ENCODE measurements at places on chromosomes 11 and 22. TPM values are rescaled to one million over a fixed set of nuclear protein-coding genes. Genes with fewer than 3 reads are reported as not detected.

The SERGEF gene
- 23.2 TPM for polyA plus RNA-seq

- DNase-seq, result no peak
Observed at GRCh38 chr11:11320825-11321224, 32.2 kb downstream of the CSNK2A3 start.

DNA sequence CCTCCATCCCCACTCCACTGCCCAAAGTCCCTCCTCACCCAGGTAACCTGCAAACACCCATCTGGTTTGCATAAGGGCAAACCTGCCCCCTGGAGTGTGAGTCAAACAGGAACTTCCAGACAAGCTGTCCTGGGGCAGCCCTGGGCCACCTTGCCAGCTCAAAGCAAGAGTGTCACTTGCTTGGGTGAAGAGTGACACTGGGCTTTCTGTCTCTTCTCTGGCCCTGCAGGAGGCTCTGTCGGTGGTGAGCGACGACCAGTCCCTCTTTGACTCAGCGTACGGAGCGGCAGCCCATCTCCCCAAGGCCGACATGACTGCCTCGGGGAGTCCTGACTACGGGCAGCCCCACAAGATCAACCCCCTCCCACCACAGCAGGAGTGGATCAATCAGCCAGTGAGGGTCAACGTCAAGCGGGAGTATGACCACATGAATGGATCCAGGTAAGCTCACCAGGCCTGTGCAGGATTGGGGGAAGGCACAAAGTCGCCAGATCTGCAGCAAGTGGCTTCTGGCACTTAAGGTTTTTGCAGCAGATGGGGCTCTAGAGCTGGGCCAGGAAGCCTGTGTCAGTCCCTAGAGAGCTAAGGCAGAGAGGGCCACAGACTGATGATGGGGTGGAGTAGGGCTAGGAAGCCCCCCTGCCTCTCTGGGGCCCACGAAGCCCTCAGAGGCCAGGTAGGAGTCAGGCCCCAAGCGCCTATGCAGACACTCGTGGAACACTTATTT is 64.2 kb downstream of the FLI1 start:
- DNase-seq, result no peak

DNA sequence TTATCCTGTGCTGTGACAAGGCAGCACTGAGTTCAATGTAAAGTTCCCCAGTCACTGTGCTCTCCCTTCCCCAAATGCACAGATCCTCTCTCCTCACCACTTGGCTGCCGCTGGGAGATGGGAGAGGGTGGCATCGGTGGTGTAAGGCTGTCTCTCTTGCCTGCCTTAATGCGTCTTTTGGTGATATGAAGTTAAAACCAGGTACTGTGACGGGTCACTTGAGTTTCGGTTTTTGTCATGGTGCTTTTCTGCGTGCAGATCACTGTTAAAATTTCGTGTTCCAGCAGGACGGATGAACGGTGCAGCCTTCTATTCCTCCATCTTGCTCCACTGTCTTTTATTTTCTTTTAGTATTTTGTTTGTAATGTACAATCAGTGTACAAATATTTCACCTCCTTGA is 18.6 kb downstream of the GLB1L2 start:
- DNase-seq, result no peak

- no peak for DNase-seq
Observed at GRCh38 chr11:72491001-72491400, 56.7 kb upstream of the CLPB start.

GRCh38 chr22:35631597-35631996 is 14.5 kb upstream of the MB start:
- DNase-seq, result no peak

DNA sequence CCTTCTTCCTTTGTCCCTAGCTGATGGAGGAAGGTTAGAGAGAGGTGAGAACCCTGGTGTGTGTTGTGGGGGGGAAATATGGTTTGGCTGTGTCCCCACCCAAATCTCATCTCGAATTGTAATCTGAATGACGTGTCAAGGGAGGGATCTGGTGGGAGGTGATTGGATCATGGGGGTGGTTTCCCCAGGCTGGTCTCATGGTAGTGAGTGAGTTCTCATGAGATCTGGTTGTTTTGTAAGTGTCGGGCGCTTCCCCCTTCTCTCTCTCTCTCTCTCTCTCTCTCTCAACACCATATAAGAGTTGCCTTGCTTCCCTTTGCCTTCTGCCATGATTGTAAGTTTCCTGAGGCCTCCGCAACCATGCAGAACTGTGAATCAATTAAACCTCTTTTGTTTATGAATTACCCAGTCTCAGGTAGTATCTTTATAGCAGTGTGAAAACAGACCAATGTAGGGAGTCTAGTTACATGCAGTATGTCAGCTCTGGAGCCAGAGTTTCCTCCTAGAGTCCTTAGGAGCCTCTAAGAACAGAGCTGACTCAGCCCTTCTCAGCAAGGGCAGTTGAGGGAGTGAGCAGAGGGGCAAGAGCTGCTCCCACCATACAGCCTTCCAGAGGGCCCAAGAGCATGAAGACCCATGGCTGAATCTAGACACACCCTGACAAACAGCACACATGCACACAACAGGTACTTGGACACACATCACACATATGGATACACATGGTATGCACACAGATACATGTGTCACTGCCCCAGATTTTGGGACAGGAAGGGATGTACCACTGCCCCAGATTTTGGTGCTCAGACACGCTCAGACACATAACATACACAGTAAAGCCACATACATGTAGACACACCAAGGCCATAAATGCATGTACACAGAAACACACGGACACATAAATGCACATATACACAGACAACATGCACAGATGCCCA is 12.9 kb upstream of the LRRC32 start:
- DNase-seq, result no peak

- no peak for DNase-seq
Observed at GRCh38 chr22:29482253-29482652, 2.2 kb downstream of the NEFH start.

Measured in left renal cortex interstitium (tissue), 4 donors.